ENCODE measurements at places on chromosomes 11 and 22.

DNA sequence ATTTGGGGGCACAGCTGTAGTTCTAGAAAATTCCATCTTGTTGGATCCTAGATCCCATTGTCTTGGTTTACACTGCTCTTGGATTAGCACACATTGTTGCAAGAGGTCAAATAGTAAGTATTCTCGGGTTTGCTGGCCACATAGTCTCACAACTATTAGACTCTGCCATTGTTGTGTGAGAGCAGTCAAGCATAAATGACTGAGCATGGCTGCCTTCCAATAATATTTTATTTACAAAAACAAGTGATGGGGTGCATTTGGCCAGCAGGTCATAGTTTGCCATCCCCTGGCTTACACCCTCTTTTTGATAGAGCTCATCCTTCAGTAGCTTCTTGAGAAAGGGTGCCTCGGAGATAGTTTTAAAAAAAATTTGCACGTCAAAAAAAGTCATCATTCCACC is 77.9 kb upstream of the ALX4 start:
- H3K4me3 ChIP-seq: no peak overlapping the region
- H3K36me3 ChIP-seq: no peaks in the 10 kb centered on the region
- peaks cover 7% of the 10 kb centered on the region for H3K27me3 ChIP-seq
- H3K27ac ChIP-seq: no peak overlapping the region
- peaks cover 2% of the 10 kb centered on the region for H3K4me1 ChIP-seq

DNA sequence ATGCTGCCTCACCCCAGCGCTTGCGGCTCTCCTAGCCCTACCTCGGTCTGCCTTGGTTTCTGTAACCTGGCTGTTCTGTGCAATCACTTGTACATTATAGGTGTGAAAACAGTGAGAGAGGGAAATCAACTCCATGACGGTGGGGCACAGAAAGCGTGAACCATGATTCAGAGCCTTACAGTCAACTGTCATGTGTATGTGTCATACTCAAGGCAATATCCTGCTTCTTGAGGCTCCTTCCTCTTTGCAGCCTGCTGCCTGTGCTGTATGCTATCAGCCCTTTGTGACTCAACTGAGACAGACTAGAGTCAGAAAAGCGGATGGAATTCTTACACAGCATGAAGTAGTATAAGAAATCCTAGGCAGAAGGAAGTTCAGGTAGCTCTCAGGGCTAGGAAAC is 2.1 kb downstream of the NRIP3 start:
- H3K36me3 ChIP-seq: peaks cover 2% of the 10 kb centered on the region
- H3K4me1 ChIP-seq: peaks cover 23% of the 10 kb centered on the region
- peak; percentile 71 for DNase-seq
- H3K4me3 ChIP-seq: peak overlapping the region; percentile 59

DNA sequence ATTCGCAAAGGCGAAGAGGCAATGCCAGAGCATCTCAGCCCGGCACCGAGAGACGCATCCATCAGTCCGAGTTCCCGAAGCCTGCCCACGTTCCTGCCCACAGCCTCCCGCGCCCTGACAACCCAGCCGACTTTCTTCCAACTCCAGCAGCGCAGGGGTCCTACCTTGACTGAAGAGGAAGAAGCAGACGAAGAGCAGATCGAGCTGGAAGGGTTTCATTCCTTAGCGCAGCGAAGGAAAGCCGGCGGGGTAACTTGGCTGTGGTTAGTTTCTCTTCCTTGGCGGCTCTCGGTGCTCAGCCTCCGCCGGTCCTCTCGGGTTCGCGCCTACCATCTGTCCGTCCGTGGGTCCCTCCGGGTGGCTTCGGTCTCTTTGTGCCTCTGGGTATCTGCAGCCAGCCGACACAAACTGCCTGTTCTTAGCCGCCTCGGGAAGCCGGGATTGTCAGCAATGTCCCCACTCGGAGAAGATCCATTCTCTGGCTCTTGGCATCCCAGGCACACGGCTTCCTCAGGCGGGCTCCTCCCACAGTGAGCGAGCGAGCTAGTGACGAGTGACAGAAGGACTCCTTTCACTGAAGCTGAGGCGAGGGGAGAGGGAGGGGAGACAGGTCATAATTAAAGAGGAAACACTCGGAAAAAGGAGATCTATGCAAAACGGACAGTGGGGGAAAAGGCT is at the start of gene KIRREL3:
Gene KIRREL3 (minus strand): TSS at position 480 of the 678 bp plus-strand sequence.
- H3K4me1 ChIP-seq: no peaks in the 10 kb centered on the region
- H3K27ac ChIP-seq: no peak within 1 kb of the TSS
- H3K27me3 ChIP-seq: peaks cover 23% of the 10 kb centered on the region
- no peak within 1 kb of the TSS for H3K4me3 ChIP-seq

DNA sequence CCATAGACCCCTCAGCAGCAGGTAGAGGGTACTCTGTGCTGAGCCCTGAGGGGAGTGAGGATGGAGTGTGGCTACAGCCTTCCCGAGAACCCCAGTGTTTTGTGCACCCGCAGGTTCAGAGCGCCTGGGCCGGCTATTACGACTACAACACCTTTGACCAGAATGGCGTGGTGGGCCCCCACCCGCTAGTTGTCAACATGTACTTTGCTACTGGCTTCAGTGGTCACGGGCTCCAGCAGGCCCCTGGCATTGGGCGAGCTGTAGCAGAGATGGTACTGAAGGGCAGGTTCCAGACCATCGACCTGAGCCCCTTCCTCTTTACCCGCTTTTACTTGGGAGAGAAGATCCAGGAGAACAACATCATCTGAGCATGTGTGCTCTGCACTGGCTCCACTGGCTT is 5.6 kb upstream of the TIRAP start:
- H3K4me3 ChIP-seq: no peak overlapping the region
- peaks cover 40% of the 10 kb centered on the region for H3K36me3 ChIP-seq
- DNase-seq: no peak
- H3K27me3 ChIP-seq: no peaks in the 10 kb centered on the region
- H3K27ac ChIP-seq: peak overlapping the region; percentile 41
- peaks cover 22% of the 10 kb centered on the region for H3K4me1 ChIP-seq

DNA sequence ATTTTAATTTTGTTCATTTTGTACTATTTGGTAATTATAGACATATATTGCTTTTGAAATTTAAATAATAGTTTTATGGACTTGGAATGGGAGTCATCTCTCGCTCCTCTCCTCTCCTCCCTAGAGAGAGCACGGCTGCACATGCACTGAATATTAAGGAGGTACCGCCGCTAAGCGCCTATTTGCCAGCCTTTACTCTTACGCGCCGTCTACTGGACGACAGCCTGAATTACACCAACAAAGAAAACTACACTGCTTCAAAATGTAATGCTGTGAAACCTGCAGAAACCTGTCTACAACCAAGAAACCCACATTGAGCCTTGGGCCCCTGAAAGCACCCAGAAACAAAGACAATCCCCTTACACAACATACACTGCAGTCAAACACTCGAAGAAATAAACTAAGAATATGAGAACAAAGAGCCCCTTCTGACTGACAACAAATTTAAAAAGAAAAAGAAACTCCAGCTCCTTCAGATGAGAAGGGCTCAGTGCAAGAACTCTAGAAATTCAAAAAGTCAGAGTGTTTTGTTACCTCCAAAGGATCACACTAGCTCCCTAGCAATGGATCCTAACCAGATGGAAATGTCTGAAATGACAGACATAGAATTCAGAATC is 737.2 kb downstream of the LRRC4C start:
- no peak for DNase-seq
- no peaks in the 10 kb centered on the region for H3K4me1 ChIP-seq
- H3K27me3 ChIP-seq: no peaks in the 10 kb centered on the region
- H3K27ac ChIP-seq: no peak overlapping the region
- H3K36me3 ChIP-seq: no peaks in the 10 kb centered on the region
